Amniotic stem cell (primary cell): ENCODE measurements at places on chromosomes 5 and 9.

DNA sequence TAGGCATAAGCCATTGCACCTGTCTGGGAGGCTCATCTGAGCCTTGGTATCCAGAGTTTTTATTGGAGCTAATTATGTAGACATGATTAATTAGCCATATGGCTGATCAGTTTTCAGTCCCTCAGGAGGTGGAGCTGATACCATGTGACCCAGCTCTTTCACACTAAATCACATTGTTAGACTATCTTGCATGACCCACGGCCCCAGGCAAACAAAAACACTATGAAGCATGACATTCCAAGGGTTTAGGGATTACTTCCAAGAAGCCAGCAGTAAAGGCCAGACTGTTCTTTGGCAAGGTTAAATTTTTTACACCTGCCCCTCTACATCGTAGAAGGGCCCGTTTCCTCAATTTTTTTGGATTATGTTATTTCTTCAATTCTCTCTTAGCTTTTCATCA is 5.0 kb upstream of the C5orf24 start:
- DNase-seq: no peak

DNA sequence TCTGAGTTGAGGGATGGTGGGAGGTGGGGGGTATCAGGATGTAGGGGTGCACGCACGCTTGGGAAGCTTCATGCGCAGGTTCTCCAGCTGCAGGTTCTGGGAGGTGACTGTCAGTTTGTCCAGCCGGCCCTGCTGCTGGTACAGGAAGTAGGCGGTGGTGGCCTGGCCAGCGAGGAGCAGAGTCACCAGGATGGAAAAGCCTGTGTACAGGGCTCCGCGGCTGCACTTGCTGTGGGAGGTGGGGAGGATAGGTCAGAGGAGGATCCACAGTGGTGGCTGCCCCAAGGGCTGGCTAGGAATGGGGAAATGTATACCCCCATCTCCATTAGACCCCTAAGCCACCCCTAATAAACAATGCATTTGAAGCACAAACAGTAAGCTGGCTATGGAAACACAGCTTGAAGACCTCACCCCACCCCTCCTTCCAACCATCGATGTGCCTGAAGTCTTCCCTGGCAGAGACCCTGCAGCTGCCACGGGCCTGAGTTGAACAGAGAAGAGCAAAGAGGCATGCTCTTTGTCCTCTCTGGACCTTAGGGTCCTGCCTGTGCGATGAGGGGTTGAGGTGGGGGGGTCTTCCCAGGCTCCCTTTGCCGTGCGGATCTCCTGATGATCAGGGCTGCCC is 5.5 kb downstream of the CD74 start:
- no peak for DNase-seq

DNA sequence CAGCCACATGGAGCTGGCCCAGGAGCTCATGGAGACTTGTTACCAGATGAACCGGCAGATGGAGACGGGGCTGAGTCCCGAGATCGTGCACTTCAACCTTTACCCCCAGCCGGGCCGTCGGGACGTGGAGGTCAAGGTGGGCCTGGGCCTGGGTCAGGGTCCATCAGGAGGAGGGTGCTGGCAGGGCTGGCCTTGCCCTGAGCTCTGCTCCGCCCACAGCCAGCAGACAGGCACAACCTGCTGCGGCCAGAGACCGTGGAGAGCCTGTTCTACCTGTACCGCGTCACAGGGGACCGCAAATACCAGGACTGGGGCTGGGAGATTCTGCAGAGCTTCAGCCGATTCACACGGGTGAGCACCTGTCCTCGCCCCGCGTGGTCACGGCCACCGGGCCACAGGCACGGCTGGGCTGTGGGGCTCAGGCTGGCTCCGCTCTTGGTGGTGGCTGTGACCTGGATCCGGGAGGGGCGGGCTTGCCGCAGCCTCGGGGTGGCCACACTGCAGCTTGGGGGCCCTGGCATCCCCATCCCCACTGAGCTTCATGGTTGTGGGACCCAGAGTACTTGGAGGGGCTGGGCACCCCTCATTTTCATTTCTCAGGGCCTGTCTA is 7.1 kb downstream of the DPP7 start:
- DNase-seq: no peak

DNA sequence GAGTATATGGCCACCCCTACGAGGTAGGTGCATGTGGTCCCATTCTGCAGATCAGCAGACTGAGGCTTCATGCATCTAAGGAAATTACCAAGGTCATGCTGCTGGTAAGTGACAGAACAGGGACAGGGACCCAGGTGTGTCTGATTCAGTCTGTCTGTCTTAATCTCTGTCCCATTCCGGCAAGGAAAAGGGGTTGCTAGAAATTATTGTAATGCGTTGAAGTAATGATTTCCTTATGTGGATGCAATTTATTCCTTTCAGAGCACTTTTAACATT is 76.8 kb downstream of the AMBP start:
- DNase-seq: no peak
